ENCODE measurements at places on chromosomes 1 and 21.

DNA sequence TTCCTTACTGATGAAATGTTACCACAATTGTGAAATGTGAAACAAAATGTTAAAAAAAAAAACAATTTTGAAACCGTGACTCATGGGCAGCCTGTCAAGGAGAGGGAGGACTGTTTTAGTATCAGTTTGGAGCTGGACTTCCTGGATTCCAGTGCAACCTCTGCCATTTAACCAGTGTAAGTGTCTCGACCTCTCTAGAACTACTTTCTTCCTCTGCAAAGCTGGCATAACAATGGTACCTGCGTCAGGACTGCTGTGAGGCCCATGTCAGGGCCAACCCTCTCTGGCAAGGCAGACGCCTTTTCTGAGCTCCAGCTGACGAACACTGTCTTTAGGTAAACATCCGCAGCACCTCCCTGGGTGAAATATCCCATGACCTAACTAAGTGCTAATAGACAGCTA is 20.9 kb downstream of the URB1 start:
- peak; percentile 85 for DNase-seq

GRCh38 chr1:23554481-23555269 is 4.6 kb downstream of the ID3 start:
- peak; percentile 92 for DNase-seq

- DNase-seq, result no peak
These were observed 867.8 kb upstream of the ADGRL4 start for GRCh38 chr1:79874289-79874688.

- DNase-seq, result no peak
These were observed 6.6 kb upstream of the RUNX3 start for GRCh38 chr1:24936684-24937083.

- peak; percentile 9 for DNase-seq
These were observed 961 bp upstream of the FUCA1 start for GRCh38 chr1:23869051-23869450.

DNA sequence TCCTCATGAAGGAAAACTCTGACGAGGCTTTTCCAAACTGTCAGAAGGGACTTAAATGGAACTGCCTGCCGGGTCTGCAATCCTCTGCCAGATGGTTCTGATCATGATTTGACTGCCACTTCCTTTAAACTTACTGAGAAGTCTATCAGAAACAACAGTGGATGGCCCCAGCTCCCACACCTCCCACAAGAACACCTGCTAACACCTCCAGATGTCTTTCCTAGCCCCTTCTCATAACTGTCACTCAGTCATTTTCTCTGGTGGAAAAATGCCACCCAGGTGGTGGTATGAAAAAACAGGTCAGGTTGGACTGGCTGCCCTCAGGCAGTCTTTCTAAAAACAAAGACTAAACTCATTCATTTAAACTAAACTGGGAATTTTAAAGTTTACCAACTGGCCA is 66.7 kb upstream of the ABCD3 start:
- DNase-seq, result no peak

Data from NCI-H226 (cell line).